ENCODE measurements at places on chromosomes 3 and 15. TPM values are rescaled to one million over a fixed set of nuclear protein-coding genes. Genes with fewer than 3 reads are reported as not detected.

- no peak for DNase-seq
Measured at GRCh38 chr3:106231086-106231485, 362.3 kb upstream of the CBLB start.

DNA sequence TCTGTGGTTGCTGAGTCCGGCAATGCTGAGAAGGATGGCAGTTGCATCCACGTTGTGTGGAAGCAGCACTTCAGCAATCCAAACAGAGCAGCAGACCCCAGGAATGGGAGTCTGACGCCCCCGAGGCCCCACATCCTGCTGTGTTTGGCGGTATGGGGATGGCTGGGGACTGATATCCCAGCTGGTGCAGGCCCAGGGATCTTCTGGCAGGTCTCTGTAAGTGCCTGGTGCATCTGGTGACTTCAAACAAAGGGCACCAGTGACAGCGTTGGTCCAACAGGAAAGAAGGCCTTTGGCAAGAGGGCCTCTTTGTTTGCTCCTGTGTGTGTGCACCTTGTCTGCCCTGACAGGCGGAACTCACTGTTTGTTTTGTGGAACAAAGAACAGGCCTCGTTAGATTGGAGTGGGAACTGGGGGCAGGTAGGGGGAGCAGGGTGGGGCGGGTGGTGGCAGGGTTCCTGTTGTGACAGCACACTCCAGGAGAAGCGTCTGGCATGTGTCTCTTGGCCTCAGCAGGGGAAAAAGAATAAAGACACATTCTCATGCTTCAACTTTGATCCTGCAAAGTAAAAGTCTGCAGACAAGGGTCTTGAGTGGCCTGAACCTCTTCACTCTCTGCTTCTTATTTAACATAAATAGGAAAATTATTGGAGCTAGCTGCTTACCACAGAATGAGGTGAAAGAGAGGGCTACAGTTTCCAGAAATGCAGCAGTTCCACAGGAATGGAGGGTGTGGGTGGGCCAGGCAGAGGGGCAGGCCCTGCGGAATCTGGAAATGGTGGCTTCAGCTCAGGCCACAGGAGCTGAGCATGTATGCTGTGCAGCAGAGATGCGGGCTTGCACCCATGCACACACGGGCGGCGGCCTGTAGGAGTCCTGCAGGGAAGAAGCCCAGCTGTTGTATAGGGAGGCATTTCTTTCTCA is 94.5 kb upstream of the MYZAP start:
- DNase-seq, result no peak

DNA sequence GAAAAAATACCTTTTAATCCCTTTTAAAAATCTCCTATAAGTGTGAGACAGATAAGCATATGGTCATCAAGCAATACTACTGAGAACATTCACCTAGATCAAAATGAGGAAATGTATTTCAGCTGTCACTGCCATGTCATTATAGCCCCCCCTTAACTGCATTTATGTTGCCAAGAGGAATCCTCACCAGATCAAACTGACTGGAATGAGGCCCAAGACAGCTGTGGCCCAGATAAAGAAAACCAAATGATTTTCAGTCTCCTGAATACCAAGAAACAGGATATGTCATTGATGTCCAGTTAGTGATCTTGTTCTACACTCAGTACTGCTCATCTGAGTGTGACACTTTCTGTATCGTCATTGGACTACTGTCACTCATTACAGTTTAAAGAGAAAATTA is 35.1 kb upstream of the CPB1 start:
- DNase-seq, result no peak

DNA sequence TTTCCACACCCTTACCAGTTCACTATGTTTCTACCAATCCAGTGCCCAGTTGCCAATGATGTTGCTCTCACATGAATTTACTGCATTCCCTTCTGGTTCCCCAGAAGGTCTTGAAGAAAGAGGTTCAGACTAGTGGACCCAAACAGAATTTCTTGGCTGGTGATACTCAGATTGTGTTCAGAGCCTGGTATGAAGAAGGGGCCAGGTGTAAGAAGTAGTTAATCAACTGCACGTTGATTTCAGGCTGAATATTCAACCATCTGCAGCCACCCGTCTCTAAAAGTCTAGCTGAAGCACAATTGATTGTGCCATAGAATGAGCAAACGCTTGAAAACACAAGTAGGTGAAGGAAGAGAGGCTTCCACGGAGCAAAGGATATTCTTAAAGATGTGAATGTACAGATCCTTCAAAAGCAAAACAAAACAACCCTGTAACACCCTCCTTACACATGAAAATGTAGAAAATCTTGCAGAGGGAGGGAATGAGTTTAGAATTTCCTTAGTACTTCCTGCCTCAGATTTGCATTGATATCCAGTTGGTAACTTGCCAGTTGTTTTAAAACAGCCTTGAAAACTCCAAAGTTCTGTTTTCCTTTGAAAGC is 4.7 kb downstream of the RBMS3 start:
- peak; percentile 71 for DNase-seq

DNA sequence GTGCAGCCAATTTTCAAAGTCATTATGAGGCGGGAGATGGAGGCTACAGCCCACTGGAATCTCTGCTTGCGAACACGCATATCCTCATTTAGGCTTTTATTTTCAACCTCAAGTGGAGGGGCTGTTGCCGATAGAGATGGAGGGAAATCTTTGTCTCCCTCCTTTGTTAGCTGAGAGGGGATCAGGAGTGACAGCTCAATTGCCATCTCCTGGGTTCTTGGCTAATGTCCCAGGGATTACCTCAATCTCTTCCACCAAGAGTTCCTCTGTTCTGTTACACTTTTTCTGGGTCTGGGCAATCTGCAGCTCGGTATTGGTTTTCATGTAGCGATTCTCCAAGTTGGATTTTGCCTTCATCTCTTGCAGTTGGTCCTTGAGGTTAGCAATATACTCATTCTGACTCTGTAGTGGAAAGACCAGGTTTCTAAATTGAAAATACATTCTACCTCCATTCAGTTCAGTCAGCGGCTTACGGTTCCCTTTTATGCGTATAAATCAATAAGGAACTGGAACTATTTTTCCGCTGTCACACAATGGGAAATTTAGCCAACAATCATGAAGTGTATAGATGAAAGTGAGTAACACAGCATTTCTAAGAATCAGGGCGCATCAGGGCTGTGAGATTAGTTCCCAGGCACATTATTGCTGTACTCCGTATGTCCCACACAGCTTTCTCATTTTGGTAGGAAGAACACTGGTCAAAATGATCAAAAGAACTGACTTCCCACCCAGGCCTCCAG is 36.2 kb upstream of the RPL35A start:
- peak; percentile 24 for DNase-seq

DNA sequence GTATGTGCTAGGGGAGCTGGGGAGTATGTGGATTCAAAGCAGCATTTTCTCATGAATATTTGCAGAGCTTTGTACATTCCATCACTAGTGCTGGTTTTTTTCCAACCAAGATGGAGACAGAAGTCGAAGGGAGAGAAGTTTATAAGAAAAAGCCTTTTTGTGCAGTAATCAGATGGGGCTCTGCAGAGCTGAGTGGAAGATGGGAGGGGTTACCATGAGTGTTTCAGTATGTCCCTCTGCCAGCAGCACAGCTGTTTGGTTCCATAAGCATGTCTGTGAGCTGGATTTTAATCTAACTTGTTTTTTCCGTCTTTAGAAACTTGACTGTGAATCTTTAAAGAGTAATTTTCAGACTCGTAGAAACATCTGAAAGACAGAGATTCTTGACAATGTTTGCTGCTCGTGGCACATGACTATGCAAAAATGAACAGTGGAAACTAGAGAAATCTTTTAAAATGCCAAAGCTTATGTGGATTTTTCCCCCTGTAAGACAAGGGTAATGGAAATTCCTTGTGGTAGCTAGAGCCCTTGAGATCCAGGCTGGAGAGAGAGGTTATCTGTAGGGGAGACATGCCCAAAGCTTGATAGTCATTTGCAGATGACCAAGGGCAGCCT is 20.3 kb downstream of the STARD9 start:
- no peak for DNase-seq

The DLL4 gene
- 0.11 TPM for total RNA-seq

The GPR62 gene
- not detected for total RNA-seq

The MYEF2 gene
- total RNA-seq, result 112 TPM
